Left renal pelvis (tissue), 4 donors: ENCODE measurements at places on chromosomes 13 and 19. TPM values are rescaled to one million over a fixed set of nuclear protein-coding genes. Genes with fewer than 3 reads are reported as not detected.

- DNase-seq: peak; percentile 31
These were observed 37.5 kb upstream of the SACS start for GRCh38 chr13:23470790-23471614.

Gene WDR87
- polyA plus RNA-seq: not detected

- DNase-seq: no peak
These were observed 15.7 kb downstream of the ZNF808 start for GRCh38 chr19:52542984-52543664.

Gene PMIS2
- polyA plus RNA-seq: not detected

GRCh38 chr13:102089177-102089576 is 312.7 kb downstream of the FGF14 start:
- DNase-seq: no peak

DNA sequence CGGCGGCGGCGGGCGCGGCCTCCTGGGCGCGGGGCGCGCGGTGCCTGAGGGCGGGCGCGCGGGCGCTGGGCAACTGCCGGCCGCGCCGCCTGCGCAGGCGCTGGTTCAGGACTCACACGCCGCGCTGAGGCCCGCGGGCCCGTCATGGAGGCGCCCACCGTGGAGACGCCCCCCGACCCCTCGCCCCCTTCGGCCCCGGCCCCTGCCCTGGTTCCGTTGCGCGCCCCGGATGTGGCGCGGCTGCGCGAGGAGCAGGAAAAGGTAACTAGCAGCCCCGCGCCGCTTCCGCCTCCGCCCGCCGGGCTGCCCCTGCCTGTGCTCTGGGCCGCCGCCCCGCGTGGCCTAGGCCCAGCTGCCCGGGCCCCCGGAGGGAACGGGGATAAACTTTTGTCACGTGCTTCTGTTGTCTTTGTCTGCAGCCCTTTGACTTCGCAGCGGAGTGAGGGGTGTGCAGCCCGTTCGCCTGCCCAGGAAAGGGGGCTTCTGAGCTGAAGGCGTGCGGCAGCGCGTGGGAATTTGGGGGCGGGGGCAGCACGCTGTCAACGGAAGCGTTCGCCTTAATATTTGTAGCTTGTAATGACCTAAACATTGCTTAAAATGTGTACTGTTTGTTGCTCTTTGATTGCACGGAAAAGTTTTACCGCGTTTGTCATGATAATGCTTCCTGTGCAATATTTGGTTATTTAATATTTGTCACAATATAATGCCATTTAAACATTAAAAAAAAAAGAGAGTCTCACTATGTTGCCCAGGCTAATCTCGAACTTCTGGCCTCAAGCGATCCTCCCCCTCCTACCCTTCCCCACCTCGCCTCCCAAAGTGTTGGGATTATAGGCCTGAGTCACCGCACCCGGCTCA is 594 bp downstream of the URI1 start:
- peak; percentile 33 for DNase-seq

DNA sequence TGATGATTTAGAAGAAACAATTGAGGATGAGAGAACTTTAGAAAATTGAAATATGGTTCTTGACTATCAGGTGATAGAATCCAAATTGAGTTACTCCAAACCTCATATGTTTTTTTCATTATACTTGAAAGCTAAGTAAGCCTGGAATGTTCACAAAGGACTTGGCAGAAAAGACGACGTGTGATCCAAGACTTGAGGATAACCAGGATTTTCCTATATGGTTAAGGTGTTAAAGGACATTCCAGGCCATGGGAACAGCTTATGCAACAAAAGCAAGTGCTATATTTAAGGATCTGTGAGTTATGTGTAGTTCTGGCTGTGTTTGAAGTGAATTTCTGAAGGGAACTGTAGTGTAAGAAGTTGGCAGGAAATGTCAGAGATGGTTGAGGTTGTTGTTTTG is 52.5 kb downstream of the SLITRK1 start:
- no peak for DNase-seq
